ENCODE measurements at places on chromosomes 5 and 9. TPM values are rescaled to one million over a fixed set of nuclear protein-coding genes. Genes with fewer than 3 reads are reported as not detected.

PCDHB13 gene
- 5.0 TPM for polyA plus RNA-seq

SLC9A3 gene
- polyA plus RNA-seq = 53.0 TPM

DMAC1 gene
- polyA plus RNA-seq = 93.5 TPM

- DNase-seq = peak; percentile 46
Measured at GRCh38 chr5:138032572-138033385, at the start of gene FAM13B. Gene FAM13B, minus strand, starts transcription at chr5:138033079. Its CDS starts 13,968 bp downstream, at chr5:138019111.

- no peak for DNase-seq
Measured at GRCh38 chr5:81717860-81718259, 33.0 kb downstream of the SSBP2 start.

- no peak for DNase-seq
Measured at GRCh38 chr5:110195288-110195687, 505.6 kb downstream of the MAN2A1 start.

GRCh38 chr9:130311003-130311402, 45.4 kb downstream of the HMCN2 start:
- no peak for DNase-seq

Data from left renal cortex interstitium (tissue), 4 donors.